Stimulated activated CD8-positive, alpha-beta memory T cell treated with anti-CD3 and anti-CD28 coated beads, Interleukin-7, amount 100 ng/mL, for 4 hours (primary cell): ENCODE measurements at places on chromosomes 16 and 17.

DNA sequence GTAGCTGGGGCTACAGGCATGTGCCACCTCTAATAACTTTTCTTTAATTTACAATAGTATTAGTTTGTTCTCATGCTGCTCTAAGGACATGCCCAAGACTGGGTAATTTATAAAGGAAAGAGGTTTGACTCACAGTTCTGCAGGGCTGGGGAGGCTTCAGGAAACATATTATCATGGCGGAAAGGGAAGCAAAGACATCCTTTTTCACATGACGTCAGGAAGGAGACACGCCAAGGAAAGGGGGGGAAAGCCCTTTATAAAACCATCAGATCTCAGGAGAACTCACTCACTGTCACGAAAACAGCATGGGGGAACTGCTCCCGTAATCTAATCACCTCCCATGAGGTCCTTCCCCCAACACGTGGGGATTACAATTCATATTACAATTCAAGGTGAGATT is 18.3 kb downstream of the IL4R start:
- no peak for DNase-seq

DNA sequence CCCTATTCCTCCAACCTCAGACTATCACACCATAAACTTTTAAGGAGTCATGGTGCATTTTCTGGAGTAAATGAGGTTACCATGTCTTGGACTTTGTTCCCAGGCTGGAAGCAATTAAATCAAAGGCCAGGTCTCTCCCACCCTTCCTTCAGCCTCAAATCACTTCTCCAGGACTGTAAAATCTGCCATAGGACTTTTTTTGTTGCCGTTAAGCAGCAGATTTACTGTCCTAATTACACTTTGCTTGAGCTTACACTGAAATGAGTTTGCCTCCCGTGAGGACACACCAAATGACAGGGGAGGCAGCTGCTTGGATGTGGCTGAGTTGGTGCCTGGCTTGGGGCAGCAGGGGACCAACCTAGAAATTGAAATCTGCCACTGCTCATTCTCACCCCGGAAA is 14.7 kb downstream of the DCAKD start:
- DNase-seq, result no peak

DNA sequence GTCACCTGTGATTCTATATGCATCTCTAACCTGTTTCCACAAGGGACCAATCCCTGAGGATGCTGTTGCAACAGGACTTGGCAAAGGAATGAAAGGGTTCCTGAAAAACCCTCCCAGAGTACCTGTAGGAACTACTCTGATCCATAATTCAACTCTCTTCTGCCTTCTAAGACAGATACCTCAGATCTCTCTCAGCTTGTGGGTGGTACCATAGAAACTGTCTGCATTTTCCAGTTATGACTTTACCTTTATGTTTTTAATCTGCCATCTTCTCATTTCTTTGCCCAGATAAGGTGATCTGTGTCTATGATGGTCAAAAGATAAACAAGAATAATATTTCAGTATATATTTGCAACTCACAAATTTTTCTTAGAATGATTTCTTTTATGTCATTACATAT is 65.1 kb downstream of the TMC6 start:
- no peak for DNase-seq

- DNase-seq, result no peak
Measured at GRCh38 chr16:10938796-10939648, 3.2 kb downstream of the DEXI start.

- no peak for DNase-seq
Measured at GRCh38 chr17:73744411-73744810, 100.2 kb upstream of the SDK2 start.

DNA sequence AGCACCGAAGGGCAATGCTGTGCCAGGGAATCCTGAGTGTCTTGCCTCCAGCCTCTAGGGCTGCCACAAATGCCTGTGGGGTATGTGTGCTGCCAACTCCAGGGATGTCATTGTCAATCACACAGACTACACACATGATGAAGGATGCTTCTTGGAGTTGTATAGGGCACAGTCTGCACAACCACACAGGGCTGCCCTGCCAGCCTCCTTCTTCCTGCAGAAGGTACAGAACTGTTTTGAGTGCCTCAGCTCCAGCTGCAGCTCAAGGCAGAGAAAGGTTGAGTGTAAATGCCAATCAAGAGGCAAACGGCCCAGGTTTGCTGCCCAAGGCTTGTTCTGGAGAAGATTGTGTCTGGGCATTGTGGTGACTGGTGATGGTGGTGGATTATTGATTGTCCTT is 15.6 kb downstream of the SCNN1B start:
- no peak for DNase-seq

- DNase-seq, result no peak
Measured at GRCh38 chr17:73189417-73190099, 3.3 kb upstream of the COG1 start.

DNA sequence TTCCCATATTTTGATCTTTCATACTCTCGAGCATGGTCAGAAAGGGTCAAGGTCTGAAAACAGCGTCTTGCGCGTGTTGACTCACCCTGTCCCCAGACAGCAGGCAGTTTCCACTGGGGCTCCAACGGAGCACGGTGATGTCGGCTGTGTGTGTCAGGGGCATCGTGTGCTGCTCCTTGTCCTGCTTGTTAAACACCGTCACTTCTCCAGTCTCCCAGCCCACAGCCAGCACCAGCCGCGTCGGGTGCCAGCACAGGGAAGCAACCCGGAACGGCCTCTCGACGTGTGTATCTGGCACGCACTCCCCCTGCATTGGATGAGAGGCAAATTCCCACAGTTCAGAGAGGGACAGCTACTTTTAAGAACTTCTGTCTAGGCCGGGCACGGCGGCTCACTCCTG is 9.6 kb downstream of the IFT140 start:
- DNase-seq, result no peak

GRCh38 chr16:55338646-55339045 is 14.6 kb downstream of the IRX6 start:
- no peak for DNase-seq

- DNase-seq, result no peak
Measured at GRCh38 chr16:8923199-8923598, 40.5 kb downstream of the USP7 start.

GRCh38 chr16:741986-742629 is 1.3 kb upstream of the CIAO3 start:
- DNase-seq, result no peak

GRCh38 chr16:2842340-2843000 is 12.4 kb downstream of the ZG16B start:
- peak; percentile 57 for DNase-seq
